Suppressor macrophage (primary cell): ENCODE measurements at places on chromosomes 1 and 21.
A peak's percentile ranks its signal among the peaks of the same experiment; 100 is the strongest.

- no peak for DNase-seq
Measured at GRCh38 chr1:198966519-198966918, 327.7 kb downstream of the PTPRC start.

DNA sequence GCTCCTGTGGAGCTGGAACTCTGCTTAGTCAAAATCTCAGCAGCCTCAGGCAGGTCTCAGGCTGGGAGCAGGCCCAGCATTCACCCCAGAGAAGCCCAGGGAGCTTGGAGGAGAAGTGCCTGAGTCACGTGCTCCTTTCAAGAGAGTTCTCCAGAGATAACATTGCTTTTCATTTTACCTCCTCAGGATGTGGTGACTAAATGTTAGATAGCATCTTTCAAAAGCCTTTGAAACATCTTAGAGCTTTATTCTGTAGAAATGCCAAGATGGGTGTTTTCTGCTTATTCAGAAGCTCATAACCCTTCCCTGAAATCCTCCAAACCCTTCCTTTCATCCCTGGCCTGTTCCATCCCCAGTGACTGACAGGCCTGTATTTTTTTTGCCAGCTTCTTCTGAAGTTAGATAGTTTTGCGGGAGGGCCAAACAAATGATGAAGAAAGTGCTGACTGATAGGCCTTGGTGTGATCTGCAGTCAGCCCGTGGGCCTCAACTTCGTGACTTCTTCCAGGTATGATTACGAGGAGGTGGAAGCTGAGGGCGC lies 58.0 kb downstream of the PGM1 start:
- no peak for DNase-seq

DNA sequence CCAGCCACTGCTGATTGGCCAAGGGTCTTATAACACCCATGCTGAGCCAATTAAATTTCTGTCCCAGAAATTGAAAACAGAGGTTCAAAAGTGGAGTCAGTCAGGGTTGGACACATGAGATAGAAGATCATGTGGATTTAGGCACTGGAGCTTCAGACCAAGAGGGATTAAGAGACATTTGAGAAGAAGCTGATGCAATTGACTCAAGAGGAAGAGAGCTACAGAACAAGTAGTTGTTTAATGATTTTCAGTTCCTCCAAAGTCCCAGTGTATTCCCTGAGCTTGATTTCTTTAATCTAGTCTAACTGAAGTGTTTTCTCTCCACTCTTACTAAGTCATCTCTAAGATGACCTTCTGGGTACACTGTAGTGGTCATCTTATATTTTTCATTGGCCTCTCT lies 227.1 kb downstream of the DUSP10 start:
- peak; percentile 13 for DNase-seq

GRCh38 chr1:71231751-71232150 lies 150.9 kb upstream of the ZRANB2 start:
- no peak for DNase-seq

DNA sequence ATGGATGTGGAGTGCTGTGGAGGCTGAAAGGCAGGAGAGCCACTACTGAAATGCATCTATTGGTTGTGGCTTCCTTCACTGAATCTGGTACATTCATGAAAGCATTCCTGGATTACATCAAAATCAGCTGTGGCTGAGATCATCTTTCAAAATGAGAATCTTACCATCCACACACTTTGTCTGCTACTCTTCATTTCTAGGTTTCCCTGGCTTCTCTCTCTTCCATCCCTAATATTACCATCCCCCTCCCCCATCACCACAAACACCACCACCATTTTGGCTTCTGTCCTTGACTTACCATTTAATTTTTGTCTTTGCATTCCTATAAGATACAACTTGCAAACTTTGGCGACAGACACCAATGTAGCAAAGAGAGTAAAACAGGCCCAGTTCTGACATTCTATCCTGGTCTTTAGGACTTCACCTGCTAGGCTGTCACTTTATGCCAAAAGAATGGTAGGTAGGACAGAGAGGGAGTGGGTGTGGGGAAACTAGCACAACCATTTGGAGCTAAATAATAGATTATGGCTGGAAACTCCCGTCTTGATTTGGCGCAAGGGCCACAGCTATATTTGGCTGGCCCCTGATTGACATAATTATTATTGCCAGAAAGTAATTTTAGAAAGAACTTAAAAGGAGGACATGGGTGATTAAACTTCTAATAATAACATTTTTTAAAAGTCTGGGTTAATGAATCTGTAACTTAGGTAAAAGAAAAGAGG lies 15.1 kb upstream of the DUSP10 start:
- DNase-seq, result no peak

GRCh38 chr21:16250273-16250672 lies 520.5 kb downstream of the USP25 start:
- DNase-seq, result no peak
